ENCODE measurements at places on chromosomes 5 and 9. TPM values are rescaled to one million over a fixed set of nuclear protein-coding genes. Genes with fewer than 3 reads are reported as not detected.

GRCh38 chr9:20319241-20319640 is 303.1 kb downstream of the MLLT3 start:
- no peaks in the 10 kb centered on the region for H3K27me3 ChIP-seq
- no peaks in the 10 kb centered on the region for H3K36me3 ChIP-seq
- H3K27ac ChIP-seq = no peak overlapping the region
- peaks cover 44% of the 10 kb centered on the region for H3K4me1 ChIP-seq
- no peak for DNase-seq

Gene N4BP3
- total RNA-seq = 3.4 TPM

Gene CEMIP2
- 44.8 TPM for total RNA-seq

Gene PTTG1
- 142 TPM for total RNA-seq

Gene C5orf46
- total RNA-seq = not detected

Gene LHX6
- not detected for total RNA-seq

Gene IL9
- total RNA-seq = 104 TPM

DNA sequence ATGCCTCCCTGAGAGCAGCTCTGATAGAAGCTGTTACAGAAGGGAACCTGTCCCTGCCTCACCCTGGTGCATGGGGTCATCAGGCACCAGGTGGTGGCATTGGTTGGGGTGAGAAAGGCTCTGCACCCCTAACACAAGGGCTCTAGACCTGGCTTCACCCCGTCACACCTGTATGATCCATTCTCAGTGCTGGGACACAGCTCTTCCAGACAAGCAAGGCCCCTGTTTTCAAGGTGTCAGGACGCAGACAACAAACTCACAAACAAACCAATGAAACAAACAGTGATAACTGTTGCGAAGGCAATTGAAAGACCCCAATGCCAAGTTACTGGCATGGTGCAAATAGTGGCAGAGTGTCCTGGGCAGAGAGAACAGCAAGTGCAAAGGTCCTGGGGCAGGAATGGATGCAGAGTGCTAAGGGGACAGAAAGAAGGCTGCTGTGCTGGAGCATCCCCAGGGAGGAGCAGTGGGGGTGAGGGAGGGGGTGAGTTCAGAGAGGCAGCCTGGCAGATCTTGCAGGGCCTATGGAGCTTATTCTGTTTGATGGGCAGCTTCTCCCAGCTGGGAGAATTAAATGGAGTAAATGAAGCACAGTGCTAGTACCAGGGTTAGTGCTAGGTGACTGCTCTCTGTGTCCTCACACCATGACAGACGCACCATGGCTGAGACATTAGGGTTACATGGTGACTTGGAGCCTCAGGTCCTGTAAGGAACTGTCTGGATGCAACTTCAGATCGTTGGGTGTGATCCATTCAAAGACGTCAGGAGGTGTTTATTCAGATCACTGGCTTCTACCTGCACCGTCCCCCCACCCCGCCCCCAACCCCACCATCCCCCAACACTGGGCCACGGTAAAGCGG is 67.9 kb upstream of the UNC5A start:
- H3K27me3 ChIP-seq = peaks cover 68% of the 10 kb centered on the region
- H3K36me3 ChIP-seq = no peaks in the 10 kb centered on the region
- H3K4me1 ChIP-seq = peaks cover 7% of the 10 kb centered on the region
- H3K27ac ChIP-seq = no peak overlapping the region
- DNase-seq = no peak

- H3K4me1 ChIP-seq = no peaks in the 10 kb centered on the region
- no peak overlapping the region for H3K27ac ChIP-seq
- DNase-seq = no peak
- no peak overlapping the region for H3K4me3 ChIP-seq
- H3K27me3 ChIP-seq = peaks cover 22% of the 10 kb centered on the region
Observed at GRCh38 chr5:73649926-73650325, 23.9 kb downstream of the ARHGEF28 start.

DNA sequence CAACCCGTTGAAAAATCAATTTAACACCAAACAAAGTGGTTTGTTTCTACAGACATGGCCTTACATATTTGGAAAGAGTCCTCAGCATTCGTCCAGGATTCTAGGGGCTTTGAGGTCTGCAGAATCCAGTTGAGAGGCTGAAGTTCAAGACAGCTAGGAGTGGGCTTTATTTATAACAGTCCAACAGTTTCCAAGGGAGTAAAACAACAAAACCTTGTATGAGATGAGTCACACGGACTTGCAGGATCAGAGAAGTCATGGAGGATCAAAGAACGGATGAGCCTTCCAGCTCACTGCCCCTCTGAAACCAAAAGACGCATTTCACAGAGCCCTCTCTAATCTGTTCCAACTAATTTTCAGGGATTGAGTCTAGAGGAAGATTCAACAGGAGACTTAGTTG is 11.1 kb upstream of the ESM1 start:
- H3K27ac ChIP-seq = no peak overlapping the region
- H3K36me3 ChIP-seq = peaks cover 22% of the 10 kb centered on the region
- peaks cover 37% of the 10 kb centered on the region for H3K4me1 ChIP-seq
- H3K27me3 ChIP-seq = no peaks in the 10 kb centered on the region
- no peak overlapping the region for H3K4me3 ChIP-seq

DNA sequence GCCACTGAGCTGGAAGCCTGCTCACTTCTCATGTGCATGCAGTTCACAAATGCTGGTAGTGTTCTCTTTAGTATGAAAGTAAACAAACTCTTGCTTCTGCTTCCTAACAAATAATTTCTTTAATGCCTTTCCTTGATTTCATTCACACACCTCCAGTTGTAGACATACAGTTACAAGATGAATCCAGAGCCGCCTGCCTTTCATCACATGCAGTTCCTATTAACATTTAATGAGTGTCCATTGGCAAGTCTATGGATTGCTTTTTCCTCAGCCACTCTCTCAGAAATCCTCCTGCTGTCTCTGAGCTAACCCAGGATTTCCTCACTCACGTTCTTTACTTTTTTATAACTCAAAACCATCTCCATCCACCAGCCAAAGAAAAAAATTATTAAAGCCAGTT is 408.6 kb downstream of the BNC2 start:
- H3K36me3 ChIP-seq = no peaks in the 10 kb centered on the region
- DNase-seq = no peak
- no peak overlapping the region for H3K4me3 ChIP-seq

GRCh38 chr9:76181020-76181641 is 213.1 kb downstream of the RFK start:
- no peak overlapping the region for H3K4me3 ChIP-seq
- DNase-seq = no peak
- H3K4me1 ChIP-seq = peaks cover 9% of the 10 kb centered on the region
- H3K27ac ChIP-seq = peak overlapping the region; percentile 16
- no peaks in the 10 kb centered on the region for H3K27me3 ChIP-seq
- H3K36me3 ChIP-seq = peaks cover 6% of the 10 kb centered on the region

DNA sequence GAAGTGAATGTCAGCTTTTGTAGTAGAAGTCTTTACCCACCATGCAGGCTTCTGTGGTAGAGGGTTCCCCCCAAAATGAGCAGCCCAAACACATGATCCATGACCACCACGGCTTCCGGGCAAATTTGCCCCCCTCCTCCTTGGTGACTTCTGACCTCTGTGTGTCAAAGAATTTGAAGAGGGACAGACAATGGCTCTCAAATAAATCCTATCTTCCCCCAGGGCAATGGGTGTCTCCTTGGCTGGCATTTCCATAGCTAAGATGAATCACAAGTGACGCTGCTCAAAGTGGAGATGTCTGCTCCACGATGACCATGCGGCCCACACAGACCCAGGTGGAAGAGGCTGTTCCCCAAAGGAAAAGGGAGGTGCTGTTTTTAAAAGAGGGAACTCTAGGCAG is 30.2 kb upstream of the BOD1 start:
- no peaks in the 10 kb centered on the region for H3K4me1 ChIP-seq
- DNase-seq = no peak
- peaks cover 2% of the 10 kb centered on the region for H3K27me3 ChIP-seq
- H3K4me3 ChIP-seq = no peak overlapping the region
- H3K27ac ChIP-seq = no peak overlapping the region
- H3K36me3 ChIP-seq = no peaks in the 10 kb centered on the region

Gene OBP2B
- total RNA-seq = not detected

DNA sequence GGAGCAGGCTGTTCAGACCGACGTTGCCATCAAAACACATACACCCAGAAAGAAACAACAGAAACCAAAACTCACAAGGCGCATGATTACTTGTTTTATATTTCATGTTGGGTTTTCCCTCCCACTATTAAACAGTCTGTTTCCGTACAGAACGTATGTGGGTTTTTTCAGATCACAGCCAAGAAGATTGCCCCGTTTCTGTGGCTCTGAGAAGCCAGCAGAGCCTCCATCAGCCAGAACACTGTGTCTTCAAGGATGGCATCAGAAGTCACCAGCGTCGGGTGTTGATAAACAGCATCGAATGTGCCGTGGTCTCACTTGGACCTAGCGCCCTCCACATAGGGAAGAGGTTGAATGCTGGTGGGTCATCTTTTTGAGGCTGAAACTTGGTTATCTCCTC is 42.8 kb downstream of the FAM78A start:
- no peaks in the 10 kb centered on the region for H3K27me3 ChIP-seq
- peaks cover 57% of the 10 kb centered on the region for H3K36me3 ChIP-seq

Gene WNT8A
- not detected for total RNA-seq

GRCh38 chr5:74938250-74938933 is 72.2 kb upstream of the FAM169A start:
- peaks cover 31% of the 10 kb centered on the region for H3K4me1 ChIP-seq
- no peak for DNase-seq
- no peak overlapping the region for H3K27ac ChIP-seq
- H3K4me3 ChIP-seq = no peak overlapping the region
- H3K27me3 ChIP-seq = peaks cover 37% of the 10 kb centered on the region

Data from activated T-helper 2 cell treated with anti-CD3 and anti-CD28 coated beads, Interferon-gamma antibody, Interleukin-2, Interleukin-4, amounts not matched to agents 10 μg/mL and 5 μg/mL and 100 μg/mL, durations not matched to agents 14 hours and 24 hours and 36 hours (primary cell).